Chondrocyte (in vitro differentiated cells): ENCODE measurements at places on chromosomes 5 and 9.

GRCh38 chr9:133605446-133605845, 3.7 kb downstream of the FAM163B start:
- DNase-seq, result peak; percentile 75

- DNase-seq, result no peak
Measured at GRCh38 chr9:2242831-2243330, 227.7 kb downstream of the SMARCA2 start.

- no peak for DNase-seq
Measured at GRCh38 chr9:91693226-91693625, 256.8 kb downstream of the ROR2 start.

- DNase-seq, result no peak
Measured at GRCh38 chr5:123803359-123803758, 291.4 kb downstream of the CSNK1G3 start.

DNA sequence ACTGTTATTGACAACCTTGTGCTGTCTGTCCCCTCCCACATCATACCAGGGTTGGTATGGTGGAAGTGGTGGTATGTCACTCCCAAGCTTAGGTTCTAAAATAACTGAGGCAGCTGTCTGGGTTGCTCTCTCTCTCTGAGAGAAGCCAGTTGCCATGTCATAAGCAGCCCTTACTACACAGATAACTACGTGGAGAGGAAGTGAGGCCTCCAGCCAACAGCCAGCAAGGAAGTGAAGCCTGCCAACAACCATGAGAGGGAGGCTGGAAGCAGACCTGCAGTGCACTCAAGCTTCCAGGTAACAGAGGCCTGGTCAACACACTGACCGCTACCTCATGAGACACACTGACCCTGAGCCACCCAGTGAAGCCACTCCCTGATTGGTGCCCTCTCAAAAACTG, 18.6 kb downstream of the CTNNAL1 start:
- DNase-seq, result no peak

DNA sequence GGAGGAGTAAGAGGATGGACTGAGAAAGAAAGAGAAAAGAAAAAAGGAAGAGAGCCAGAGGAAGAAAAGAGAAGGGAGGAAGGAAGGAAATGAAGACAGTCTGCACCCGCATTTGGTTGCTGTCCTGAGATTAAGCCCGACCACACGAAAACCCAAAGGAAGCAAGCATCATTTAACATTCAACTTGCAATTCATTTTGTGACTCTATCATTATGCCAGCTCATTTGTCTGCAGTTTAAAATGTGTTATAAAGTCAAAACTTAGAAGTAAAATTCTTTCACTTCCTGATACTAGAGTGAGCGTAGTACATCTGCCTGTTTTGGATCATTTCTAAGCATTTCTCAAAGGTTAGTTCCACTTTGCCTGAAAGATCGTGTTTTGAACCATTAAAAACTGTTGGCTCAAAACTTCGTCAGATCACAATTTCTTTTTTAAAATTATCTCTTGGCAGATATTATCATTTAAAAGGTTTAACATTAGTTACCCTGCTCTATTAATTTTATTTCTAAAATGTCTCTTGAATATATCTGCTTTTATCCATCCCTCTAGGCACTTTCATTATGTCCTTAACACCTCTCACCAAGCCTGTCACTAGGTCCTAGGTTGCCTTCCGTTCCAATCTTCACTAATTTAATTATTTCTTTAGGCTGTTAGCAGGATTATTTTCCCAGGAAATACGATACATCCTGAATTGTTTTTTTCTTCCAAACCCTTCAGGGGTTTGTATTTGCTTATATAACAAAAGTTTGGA, 240.9 kb downstream of the TLE4 start:
- no peak for DNase-seq
